IMR-90 (cell line): ENCODE measurements at places on chromosomes 2 and 18. TPM values are rescaled to one million over a fixed set of nuclear protein-coding genes. Genes with fewer than 3 reads are reported as not detected.

DNA sequence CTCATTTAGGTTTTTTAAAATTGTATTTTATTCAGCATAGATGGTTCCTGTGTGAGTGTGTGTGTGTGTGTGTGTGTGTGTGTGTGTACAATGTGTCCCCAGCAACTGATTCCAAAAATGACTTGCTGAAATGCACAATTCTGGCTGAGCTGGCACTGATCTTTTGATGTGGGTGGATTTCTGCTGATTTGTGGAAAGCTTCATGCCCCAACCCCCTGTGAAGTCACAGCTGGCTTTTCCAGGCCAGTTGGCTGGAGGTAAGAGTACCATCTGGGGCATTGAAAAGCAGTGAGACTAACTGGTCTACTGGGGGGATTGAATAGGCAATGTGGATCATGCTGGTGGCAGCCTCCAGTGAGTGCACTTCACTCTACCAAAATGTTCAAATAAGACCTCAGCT is 187.2 kb downstream of the LRRTM1 start:
- H3K36me3 ChIP-seq: no peaks in the 10 kb centered on the region
- H3K27ac ChIP-seq: no peak overlapping the region
- no peak overlapping the region for H3K4me3 ChIP-seq
- H3K27me3 ChIP-seq: peaks cover 2% of the 10 kb centered on the region; the same call in 1 of the 2 replicates
- H3K4me1 ChIP-seq: peaks cover 7% of the 10 kb centered on the region; the same call in 1 of the 2 replicates

DNA sequence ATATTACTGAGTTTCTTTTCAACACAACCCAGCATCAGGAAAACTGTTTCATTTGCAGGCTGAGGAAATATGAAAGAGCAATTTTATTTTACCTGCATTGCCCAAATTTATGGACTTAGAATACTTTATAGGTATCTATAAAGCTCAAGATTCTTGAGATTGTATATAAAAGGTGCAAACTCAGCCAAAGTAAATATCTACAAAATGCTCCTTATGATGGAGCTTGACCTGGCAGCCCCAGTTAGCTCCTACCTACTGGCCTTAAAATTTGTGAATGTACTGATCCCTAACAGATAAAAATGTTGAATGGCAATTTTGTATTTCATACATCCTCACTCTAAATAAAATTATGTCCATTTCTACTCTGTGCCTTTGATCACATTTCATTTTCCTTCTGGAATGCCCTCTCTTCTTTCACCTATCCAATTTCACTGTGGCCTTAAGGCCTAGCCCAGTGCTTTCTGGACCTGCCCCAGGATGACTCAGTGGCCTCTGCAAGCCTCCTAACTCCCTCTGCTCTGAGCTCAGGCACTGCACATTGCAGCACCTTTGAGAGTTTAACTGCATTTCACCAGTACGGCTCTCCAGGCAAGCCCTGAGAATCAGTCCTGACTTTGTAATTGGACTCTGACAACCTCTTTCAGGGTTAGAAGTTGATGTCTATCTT is 125.9 kb downstream of the ANTXR1 start:
- H3K27me3 ChIP-seq: no peaks in the 10 kb centered on the region
- H3K27ac ChIP-seq: peak overlapping the region; percentile 1; the same call in 1 of the 2 replicates
- H3K36me3 ChIP-seq: peaks cover 10% of the 10 kb centered on the region
- H3K4me3 ChIP-seq: no peak overlapping the region

DNA sequence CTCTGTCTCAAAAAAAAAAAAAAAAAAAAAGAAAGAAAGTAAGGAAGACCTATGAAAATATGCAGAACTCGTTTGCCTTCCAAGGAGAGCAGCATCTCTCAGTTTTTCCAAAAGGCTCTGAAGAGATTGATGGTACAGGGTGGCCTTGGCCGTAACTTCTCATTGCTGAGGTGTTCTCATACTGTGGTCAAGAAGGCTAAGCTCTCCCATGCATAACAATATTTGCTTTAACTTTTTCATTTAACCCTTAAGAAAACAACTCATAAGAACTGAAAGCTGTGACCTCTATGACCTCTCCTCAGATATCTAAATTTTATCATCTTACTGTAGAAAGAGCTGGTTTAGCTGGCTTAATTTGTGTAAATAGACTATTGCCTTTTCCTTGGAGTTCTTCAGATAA is 37.1 kb upstream of the GATA6 start:
- DNase-seq: no peak
- H3K27ac ChIP-seq: no peak overlapping the region
- H3K27me3 ChIP-seq: peaks cover 8% of the 10 kb centered on the region
- no peaks in the 10 kb centered on the region for H3K4me1 ChIP-seq
- H3K4me3 ChIP-seq: no peak overlapping the region

GRCh38 chr2:26399771-26400376 is 1.8 kb upstream of the DRC1 start:
- no peak overlapping the region for H3K27ac ChIP-seq
- no peaks in the 10 kb centered on the region; the same call in 1 of the 2 replicates for H3K27me3 ChIP-seq
- H3K4me3 ChIP-seq: no peak overlapping the region
- H3K36me3 ChIP-seq: peaks cover 3% of the 10 kb centered on the region; the same call in 1 of the 2 replicates
- H3K4me1 ChIP-seq: no peaks in the 10 kb centered on the region

- no peak overlapping the region for H3K27ac ChIP-seq
- no peak overlapping the region for H3K4me3 ChIP-seq
- no peak for DNase-seq
- no peaks in the 10 kb centered on the region for H3K4me1 ChIP-seq
These were observed 51.0 kb downstream of the LDLRAD4 start for GRCh38 chr18:13269521-13270011.

DNA sequence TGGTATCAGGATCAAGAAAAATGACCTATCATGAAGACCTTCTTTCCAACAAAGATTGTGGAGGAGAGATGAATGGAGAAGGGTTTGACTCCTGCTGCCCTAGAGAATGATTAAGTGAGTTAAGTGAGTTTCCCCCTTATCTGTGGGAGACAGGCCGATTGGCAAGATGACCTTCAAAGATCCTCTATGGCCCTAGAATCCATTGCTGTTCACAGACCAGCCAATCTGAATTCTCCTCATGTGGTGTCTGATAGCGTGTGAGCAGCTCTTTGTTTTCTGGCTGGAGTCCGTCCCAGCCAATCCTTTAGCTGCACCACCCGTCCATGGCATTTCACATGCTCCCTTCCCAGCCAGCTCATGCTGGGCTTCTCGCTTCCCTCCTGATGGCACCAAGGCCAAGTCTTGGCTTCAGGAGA is 79.4 kb downstream of the MARCHF4 start:
- H3K27ac ChIP-seq: no peak overlapping the region
- no peaks in the 10 kb centered on the region for H3K27me3 ChIP-seq
- DNase-seq: no peak
- no peak overlapping the region for H3K4me3 ChIP-seq
- no peaks in the 10 kb centered on the region for H3K36me3 ChIP-seq
- no peaks in the 10 kb centered on the region for H3K4me1 ChIP-seq

- H3K4me3 ChIP-seq: no peak overlapping the region
- H3K36me3 ChIP-seq: no peaks in the 10 kb centered on the region
- H3K27me3 ChIP-seq: no peaks in the 10 kb centered on the region
- no peak overlapping the region for H3K27ac ChIP-seq
- no peak for DNase-seq
These were observed 186.0 kb upstream of the HDAC4 start for GRCh38 chr2:239586651-239587310.

DNA sequence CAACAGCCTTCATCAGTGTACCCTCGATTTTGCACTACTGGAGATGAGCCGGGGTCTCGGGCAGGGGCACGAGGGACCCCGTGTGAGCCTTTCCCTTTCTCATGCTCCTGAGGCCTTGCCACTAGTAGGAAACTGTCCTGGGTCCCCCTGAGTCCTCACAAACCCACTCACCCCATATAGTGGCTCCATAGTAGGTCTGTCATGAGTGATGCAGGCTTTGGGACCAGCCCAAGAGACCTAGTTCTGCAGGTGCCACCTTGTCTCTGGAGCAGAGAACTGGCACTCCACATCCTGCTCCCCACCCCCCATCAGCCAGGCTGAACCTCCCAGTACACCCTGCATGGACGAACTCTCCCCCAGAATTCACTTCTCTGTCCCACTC is 187.1 kb downstream of the SMAD7 start:
- no peaks in the 10 kb centered on the region for H3K27me3 ChIP-seq
- no peak overlapping the region for H3K4me3 ChIP-seq
- H3K36me3 ChIP-seq: peaks cover 55% of the 10 kb centered on the region
- DNase-seq: no peak
- H3K27ac ChIP-seq: no peak overlapping the region

DNA sequence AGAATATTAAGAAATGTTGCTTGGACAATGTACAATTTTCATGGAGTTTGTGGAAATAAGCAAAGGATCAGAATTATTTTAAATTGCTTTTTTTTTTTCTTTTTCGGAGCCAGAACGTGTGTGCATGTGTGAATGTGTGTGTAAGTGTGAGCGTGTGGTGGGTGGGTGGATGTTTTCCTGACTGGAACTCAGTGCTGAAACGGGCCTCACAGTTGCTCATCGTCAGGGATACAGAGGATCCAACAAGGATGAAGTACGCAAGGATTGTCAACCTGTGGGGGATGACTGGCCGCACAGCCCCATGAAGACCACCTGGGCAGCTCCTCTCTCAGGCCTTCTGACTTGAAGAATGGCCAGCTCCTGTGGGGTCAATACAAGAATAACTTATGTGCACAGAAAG is 17.5 kb downstream of the IL1B start:
- H3K27me3 ChIP-seq: no peaks in the 10 kb centered on the region
- H3K36me3 ChIP-seq: no peaks in the 10 kb centered on the region
- DNase-seq: no peak
- peaks cover 10% of the 10 kb centered on the region for H3K4me1 ChIP-seq
- H3K27ac ChIP-seq: no peak overlapping the region
- no peak overlapping the region for H3K4me3 ChIP-seq

DNA sequence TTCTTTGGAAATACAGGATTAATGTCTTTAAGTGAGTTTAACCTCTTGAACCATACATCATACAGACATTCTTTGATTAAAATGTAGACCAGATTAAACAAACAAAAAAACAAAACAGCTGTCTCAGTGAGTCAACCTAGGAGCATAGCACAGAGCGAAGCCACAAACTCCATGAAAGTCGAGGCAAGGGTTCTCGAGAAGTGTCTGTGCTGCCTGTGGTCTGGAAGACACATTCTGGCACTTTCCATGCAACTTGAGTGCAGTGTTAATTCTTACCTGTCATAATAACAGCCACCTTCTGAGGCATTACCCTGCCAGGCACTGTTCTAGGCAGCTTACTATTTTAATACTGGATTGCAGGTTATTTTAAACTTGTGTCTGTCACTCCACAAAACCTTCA is 435.5 kb upstream of the MMADHC start:
- DNase-seq: no peak
- H3K27me3 ChIP-seq: no peaks in the 10 kb centered on the region
- H3K4me3 ChIP-seq: no peak overlapping the region
- H3K36me3 ChIP-seq: no peaks in the 10 kb centered on the region
- H3K27ac ChIP-seq: no peak overlapping the region

DNA sequence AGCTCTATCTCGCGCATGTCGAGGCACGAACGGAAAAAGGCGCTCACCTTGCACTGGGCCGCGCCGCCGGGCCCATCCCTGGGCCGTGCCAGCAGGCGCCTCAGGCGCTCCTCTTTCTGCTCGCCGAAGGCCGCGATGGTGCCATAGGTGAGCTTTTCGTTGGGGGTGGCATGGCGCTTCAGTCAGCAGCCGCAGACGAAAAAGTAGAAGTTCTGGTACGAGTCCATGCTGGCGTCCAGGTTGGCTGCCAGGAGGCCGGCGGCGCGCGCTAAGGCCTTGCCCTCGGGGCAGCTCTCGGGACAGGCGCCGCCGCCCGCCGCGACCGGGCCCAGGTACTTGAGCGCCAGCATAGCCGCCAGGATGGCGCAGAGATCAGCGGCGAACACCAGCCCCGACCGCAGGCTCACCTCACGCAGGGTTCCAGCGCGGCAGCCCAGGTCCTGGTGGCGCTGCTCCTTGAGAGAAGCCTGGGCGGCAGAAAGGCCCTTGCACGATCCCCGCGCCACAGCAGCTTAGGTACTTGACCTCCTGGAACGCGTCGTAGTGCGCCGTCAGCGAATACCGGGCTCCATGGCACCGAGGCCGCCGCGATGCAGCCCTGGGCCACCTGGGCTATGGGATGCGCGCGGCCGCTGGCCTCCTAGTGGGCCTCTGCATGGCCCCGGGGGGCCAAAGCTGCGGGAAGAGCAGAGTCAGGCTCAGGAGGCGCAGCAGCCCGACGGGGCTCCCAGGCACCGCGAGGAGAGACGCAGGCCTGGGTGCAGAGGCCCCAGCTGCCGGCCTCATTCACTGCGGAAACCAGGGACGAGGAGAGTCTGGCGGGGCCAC is 12.8 kb downstream of the ALPG start:
- no peaks in the 10 kb centered on the region for H3K4me1 ChIP-seq
- peaks cover 83% of the 10 kb centered on the region for H3K27me3 ChIP-seq
- DNase-seq: no peak
- H3K4me3 ChIP-seq: no peak overlapping the region

DNA sequence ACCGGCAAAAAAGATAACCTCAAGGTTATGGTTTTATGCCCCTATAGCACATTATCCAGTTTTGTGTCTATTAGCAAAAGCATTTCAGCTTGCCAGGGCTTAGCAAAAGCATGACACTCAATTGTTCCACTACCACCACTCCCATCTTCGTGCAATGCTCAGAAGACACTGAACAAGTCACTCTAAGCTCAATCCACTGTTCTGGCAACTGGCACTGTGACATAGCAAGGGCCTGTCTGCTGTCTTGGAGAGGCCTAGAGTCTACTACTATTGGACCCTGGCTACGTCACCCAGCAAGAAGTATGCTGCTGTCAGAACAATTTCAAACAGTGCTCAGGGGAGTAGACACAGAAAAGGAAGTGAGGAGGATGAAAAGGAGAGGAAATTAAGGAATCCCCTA is 103.5 kb upstream of the PPP1CB start:
- no peaks in the 10 kb centered on the region for H3K36me3 ChIP-seq
- H3K27me3 ChIP-seq: no peaks in the 10 kb centered on the region
- H3K4me3 ChIP-seq: no peak overlapping the region
- H3K27ac ChIP-seq: no peak overlapping the region
- no peak for DNase-seq

- peaks cover 10% of the 10 kb centered on the region for H3K36me3 ChIP-seq
- H3K4me3 ChIP-seq: no peak overlapping the region
- no peaks in the 10 kb centered on the region for H3K4me1 ChIP-seq
- DNase-seq: no peak
- no peaks in the 10 kb centered on the region for H3K27me3 ChIP-seq
These were observed 66.4 kb downstream of the PRELID3A start for GRCh38 chr18:12474146-12474545.

DNA sequence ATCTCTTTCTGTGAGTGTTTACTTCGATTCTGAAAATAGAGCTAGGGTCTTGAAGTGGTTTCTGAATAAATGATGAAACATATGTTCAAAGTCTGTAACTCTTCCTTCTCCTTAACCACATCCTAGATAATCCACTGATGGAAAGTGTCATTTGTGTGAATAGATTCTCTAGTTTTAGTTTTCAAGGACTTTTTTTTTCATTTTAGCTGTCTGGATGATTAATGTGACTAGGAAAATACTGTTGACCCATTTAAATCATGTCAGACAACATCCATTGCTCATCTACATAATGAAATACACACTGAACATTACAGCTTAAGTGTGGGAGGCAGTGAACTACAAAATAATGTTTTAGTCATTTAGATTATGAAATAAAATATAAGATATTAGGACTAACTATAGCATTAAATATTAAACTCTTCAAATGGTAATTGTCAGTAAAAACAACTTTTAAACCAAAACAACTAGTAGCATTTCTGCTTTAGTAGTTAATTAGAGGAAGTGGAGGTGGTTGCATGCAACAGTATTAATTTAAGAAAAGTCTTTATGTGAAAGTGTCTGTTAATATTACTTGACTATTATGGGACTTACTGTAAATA is 39.1 kb upstream of the DLX1 start:
- no peak overlapping the region for H3K27ac ChIP-seq
- H3K27me3 ChIP-seq: no peaks in the 10 kb centered on the region
- H3K36me3 ChIP-seq: no peaks in the 10 kb centered on the region
- peaks cover 5% of the 10 kb centered on the region for H3K4me1 ChIP-seq

The LAMA3 gene
- 0.18 and 0.28 TPM in 2 replicates for total RNA-seq

The PKP4 gene
- total RNA-seq: 37.5 and 37.8 TPM in 2 replicates

The FBXO36 gene
- total RNA-seq: 2.2 TPM in 2 replicates

The TUBA3E gene
- total RNA-seq: not detected in 2 replicates

The RPL37A gene
- 341 and 804 TPM in 2 replicates for total RNA-seq

The ACOXL gene
- total RNA-seq: not detected in 2 replicates
